ENCODE measurements at places on chromosomes 5 and 9. TPM values are rescaled to one million over a fixed set of nuclear protein-coding genes. Genes with fewer than 3 reads are reported as not detected.
A peak's percentile ranks its signal among the peaks of the same experiment; 100 is the strongest.

DNA sequence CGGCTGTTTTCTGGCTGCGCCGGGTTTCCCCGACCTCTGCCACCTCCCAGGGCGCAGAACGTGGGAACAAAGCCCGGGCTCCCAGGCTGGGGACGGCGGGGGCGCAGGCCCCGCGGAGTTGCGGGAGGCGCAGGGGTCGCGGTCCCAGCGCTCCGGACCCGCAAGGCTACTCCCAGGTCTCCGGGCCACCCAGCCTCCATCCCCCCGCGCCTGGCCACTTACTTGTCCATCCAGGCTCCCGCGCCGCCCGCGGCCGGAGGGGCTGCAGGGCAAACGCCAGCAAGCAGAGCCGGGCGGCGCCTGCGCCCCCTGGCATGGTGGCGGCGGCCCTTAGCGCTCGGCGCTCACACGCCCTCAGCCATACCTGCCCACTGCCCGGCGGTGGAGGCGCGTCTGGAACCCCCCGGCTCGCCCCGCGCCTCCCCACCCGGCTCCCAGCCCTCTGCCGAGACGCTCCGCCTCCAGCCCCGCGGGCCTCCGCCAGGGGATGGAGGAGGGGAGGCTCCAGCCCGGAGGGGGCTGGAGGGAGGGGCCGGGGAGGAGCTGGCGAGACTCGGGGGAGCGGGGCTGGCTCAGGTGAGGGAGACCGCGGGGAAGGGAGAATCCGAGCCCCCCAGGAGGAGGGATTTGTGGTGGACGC lies at the start of gene ADAM19:
Gene ADAM19 (minus strand): TSS at position 395 of the 640 bp plus-strand sequence. CDS start 79 bp downstream, at position 316.
- peak; percentile 53 for DNase-seq

HSD17B4 gene
- 128 TPM for total RNA-seq

GRCh38 chr9:107688728-107689127 lies 199.2 kb upstream of the KLF4 start:
- DNase-seq: no peak

GRCh38 chr5:159695741-159696294 lies 220.5 kb upstream of the ADRA1B start:
- no peak for DNase-seq

ZDHHC11 gene
- total RNA-seq: 0.64 TPM

PCDHB14 gene
- total RNA-seq: 0.43 TPM

DNA sequence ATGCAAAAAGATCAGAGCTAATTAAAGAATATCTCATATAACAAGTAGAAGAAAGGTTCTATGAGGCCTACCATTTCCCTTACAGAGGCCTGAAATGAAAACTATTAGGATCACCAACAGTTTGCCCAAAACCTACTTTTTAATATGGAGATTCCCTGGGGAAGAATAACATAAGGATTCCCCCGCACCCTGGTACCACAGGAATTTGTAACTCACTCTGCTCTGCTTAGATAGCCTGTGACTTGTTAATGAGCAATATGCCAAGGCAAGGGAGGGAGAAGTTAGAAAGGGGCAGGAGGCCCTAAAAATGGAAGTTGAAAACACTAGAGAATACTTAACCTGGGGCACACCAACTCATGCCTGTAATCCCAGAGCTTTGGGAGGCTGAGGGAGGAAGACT lies 107.0 kb downstream of the CDH6 start:
- DNase-seq: no peak

FOXD4L4 gene
- total RNA-seq: not detected

IRF1 gene
- 27.1 TPM for total RNA-seq

FBXO10 gene
- 16.4 TPM for total RNA-seq

PCDH1 gene
- total RNA-seq: 3.5 TPM

- DNase-seq: peak; percentile 86
These were observed 293.2 kb downstream of the ARHGAP26 start for GRCh38 chr5:143063175-143063970.

DNA sequence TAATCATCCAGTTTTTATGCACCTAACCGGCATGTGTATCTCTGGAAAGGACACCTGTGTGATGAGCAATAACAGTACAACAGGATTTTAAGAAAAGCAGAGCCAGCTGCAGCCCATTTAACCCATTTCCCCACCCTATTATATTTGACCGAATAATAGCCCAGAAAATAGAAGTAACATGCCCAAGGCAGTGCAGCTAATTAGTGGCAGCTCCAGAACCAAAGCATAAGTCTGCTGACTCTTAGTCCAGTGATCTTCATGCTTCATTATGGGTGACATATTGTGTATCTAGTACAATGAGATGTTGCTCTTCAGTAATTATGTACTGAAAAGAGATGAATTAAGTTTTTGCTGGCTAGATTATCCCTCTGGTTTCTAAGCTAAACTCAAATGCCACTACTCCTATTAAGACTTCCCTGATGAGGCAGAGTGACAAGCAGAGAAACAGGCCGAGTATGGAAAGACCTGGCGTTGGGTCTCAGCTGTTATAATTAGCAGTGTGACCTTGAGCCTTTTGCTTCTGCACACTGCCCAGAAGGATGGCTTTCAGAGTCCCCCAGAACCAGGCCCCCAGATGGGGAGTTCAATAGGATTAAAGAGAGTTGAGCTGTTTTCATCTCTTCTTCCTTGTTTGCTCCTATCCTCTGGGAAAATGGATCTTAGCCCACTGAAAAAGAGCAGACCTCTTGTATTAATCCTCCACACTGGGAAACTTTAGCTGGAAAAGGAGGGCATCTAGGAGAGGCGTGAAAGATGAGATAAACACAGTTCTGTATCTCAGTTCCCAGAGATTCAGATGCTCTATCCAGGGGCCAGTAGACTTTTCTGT lies 10.8 kb upstream of the C1QTNF3 start:
- no peak for DNase-seq

- DNase-seq: peak; percentile 29
These were observed 2.9 kb downstream of the UNC13B start for GRCh38 chr9:35164711-35165110.

DNA sequence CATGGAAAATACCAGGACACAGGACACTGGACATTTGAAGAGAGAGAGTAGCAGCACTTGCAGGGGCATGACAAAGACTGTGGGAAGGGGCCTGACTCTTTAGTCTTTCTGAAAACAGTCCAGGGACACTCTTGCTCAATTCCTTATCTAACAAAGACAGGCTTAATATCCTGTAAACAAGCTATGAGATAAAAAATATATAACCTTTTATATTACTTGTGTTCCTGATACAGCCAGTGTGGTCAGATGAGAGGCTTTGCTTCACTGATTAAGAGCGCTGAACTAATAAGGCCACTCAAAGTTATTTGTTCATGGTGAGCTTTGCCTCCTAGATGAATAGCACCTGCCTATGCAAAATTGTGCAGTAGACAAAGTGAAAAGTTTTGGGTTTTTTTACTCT lies 518.7 kb downstream of the LRRC70 start:
- DNase-seq: no peak

GRCh38 chr5:426392-426976 lies 16.5 kb upstream of the EXOC3 start:
- DNase-seq: no peak

DNA sequence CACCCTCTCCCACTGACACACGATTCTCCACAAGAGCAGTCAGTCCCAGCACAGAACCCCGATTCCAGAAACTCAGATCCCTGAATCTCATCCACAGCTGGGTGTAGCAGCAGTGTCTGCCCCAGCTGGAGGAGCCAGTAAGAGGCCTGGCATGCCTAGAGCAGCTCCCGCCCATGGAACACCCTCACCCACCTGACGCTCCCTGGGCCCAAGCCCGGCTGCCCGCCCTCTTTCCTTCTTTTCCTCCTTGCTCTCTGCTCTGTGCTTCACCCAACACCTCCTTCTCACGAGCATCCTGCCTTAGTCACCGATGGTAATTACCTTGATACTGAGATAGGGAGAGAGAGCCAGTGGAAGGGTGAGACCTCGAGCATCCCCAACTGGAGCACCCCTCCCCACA lies 8.7 kb downstream of the PCDH1 start:
- no peak for DNase-seq

- DNase-seq: no peak
These were observed 414.2 kb downstream of the TAF11L14 start for GRCh38 chr5:18048449-18048848.

- peak; percentile 48 for DNase-seq
These were observed 90.6 kb downstream of the PTCD2 start for GRCh38 chr5:72410688-72411295.

DNA sequence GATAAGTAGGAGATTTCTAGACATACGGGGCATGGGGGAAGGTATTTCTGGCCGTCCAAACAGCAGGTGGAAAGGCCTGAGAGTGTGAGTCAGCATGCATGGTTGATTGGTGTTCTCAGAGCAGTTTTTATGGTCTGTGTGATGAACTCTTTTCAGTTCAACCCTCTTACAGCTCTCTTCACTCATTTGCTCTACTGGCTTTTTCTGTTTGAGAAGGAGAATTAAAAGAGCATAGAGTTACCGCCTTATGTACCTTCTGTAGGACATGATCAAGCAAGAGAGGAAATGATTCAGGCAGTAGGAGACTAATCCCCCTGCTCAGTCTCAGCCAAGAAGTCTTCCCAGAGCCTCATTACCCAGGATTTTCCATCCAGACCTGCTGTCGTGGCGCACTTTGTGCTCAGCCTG lies 92.4 kb downstream of the PRDM6 start:
- DNase-seq: peak; percentile 45

SLC25A48 gene
- not detected for total RNA-seq

DNA sequence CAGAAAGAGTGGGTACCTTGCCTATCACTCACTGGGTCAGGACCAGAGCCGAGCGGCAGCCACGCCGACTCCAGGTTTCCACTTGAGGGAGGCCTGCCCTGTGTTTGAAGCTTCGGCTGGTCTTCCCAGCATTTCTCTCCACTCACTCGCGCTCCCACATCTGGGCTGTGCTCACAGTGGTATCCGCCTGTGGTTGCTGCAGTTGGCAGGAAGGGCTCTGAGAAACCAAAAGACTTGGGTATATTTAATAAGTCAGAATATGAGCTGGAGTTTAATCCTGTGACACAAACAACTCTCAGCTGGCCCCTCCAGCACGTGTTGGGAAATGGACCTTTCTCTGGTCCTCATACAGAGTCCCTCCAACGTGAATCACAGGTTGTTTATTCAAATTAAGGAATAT lies 70.9 kb downstream of the SPRY4 start:
- DNase-seq: peak; percentile 53

S100Z gene
- total RNA-seq: not detected

GRCh38 chr9:108874058-108874788 lies 12.2 kb downstream of the ACTL7A start:
- no peak for DNase-seq

- DNase-seq: peak; percentile 99
These were observed 82.7 kb downstream of the C9orf152 start for GRCh38 chr9:110125207-110125751.

SMIM32 gene
- total RNA-seq: not detected

DNA sequence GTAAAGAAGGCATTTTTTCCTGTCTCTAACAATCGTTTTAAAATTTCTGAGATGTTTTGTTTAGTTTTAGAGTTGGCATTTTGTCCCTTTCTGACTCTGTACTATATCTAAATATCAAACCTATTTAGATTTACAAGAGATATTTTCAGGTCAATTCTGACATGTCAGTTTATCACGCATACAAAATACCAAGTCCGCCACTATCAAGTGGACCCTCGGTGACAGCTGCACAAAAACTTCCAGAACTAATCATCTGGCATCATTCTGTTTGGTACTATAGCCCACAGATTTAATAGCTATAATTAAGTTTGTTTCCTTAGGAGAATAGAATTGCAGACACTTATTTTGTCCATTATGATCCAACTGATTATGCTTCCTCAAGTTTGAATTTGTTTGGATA lies 1278.2 kb downstream of the CDH12 start:
- DNase-seq: no peak

GRCh38 chr5:181198905-181199519 lies 6.0 kb downstream of the TRIM7 start:
- no peak for DNase-seq

MAMDC4 gene
- total RNA-seq: 3.0 TPM

C9orf153 gene
- not detected for total RNA-seq

DNA sequence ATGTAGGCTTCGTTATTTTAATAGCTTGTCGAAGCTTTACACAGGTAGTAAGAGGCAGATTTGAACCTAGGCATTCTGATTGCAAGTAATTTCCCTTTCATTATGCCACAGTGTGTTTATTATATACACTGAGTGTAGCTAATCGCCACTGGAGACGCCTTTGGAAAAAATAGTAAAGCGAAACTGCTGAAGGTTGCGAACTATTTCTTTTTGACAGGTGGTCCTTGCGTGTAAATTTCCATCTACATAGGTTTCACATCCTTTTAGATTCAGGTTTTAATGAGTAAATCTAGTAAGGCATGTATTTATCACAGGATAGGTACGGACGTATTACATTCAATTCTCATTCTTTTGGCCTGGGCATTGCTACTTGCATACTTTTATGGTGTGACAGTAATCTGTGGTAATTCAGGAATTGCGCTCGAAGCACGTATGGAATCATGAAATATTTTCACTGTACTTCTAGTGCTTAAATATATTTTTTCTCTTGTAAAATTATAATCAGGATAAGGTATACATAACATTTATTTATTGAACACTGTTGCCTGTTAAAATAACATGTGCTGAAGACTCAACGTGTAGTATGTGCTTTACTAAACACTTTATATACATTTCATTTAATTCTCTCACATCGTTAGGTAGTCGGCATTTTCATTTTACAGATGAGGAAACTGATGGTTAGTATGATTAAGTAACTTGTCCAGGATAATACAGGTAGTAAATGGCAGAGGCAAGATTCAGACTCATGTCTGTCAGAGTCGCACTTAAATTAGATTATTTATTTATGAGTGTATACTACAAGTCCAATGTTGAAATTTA lies 1.8 kb downstream of the MARCHF6 start:
- DNase-seq: peak; percentile 55

CDH18 gene
- total RNA-seq: under 0.01 TPM

DNA sequence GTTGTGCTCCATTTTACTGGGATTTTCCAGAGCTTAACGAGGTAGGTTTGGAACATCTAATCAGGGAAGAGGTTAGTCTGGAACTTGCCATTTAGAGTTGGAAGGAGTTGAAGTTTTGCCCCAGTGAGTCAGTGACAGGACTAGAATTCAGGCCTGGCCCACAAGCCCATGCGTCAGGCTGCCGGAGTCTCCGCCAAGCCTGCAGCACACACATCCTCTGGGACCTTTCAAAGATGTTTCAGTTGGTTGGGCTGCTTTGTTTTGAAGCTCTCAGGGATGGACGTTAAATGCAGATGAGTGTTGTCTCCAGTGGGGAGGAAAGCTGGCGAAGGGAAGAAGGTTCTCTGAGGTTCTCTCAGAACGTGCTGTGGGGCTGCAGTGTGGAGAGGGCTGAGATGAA lies 147.0 kb downstream of the PSAT1 start:
- DNase-seq: no peak

DNA sequence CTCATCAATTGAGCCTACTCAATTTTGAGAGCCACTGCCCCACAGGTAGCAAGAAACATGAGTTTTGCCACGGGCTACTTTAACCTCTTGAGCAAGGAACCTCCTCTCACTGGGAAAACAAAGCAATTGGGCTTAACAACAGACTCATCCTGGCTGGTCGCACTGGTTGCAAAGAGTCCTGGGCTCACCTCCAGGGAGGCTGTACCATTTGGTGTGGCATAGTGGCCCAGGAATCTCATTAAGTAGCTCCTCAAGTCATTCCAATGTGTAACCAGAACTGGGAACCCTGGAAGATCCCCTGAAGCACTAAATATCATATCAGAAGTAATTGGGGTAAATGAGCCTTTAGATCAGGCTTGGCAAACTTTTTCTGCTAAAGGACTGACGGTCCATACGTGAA lies 78.5 kb downstream of the MYO10 start:
- DNase-seq: no peak

GRCh38 chr5:115575167-115576070 lies 26.9 kb downstream of the TICAM2 start:
- DNase-seq: no peak

FST gene
- total RNA-seq: 52.5 TPM

- DNase-seq: no peak
These were observed 44.4 kb downstream of the AK8 start for GRCh38 chr9:132833550-132834121.

Data from fibroblast of villous mesenchyme (primary cell).